Choroid plexus epithelial cell (primary cell): ENCODE measurements at places on chromosomes 6 and 20.

DNA sequence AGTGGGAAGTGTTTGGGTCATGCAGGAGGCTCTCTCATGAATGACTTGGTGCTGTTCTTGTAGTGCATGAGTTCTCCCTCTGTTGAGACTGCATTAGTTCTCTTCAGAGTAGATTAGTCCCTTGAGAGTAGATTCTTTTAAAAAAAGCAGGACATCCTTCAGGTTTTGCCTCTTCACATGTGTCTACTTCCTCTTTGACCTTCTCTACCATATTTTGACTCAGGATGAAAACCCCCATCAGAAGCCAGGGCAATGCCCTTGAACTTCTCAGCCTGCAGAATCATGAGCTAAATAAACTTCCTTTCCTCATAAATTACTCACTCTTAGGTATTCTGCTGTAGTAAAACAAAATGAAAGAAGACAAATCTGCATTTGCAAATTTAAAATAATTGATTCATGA, 170.3 kb downstream of the CD109 start:
- DNase-seq: no peak

DNA sequence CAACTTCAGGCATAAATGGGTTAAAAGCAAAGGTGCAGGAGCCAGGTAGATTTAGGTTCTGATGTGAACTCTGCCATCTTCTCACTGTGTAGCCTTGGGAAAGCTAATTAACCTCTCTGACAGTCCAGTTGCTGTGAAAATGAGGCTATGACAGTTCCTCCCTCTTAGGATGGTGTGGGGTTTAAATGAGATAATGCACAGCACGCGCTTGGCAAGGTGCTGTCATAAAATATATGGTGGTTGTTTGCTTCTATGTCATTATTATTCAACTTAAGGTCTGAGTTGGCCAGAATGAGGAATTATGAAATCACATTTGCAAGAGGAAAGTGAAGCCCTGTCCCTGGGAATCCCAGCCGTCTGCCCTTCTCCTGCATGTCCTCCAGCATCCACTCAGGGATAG, 15.5 kb upstream of the BCAS1 start:
- DNase-seq: no peak

GRCh38 chr20:23050076-23050838, 785 bp upstream of the THBD start:
- DNase-seq: peak; percentile 51

GRCh38 chr6:106870824-106871717, 103.5 kb downstream of the CD24 start:
- no peak for DNase-seq

DNA sequence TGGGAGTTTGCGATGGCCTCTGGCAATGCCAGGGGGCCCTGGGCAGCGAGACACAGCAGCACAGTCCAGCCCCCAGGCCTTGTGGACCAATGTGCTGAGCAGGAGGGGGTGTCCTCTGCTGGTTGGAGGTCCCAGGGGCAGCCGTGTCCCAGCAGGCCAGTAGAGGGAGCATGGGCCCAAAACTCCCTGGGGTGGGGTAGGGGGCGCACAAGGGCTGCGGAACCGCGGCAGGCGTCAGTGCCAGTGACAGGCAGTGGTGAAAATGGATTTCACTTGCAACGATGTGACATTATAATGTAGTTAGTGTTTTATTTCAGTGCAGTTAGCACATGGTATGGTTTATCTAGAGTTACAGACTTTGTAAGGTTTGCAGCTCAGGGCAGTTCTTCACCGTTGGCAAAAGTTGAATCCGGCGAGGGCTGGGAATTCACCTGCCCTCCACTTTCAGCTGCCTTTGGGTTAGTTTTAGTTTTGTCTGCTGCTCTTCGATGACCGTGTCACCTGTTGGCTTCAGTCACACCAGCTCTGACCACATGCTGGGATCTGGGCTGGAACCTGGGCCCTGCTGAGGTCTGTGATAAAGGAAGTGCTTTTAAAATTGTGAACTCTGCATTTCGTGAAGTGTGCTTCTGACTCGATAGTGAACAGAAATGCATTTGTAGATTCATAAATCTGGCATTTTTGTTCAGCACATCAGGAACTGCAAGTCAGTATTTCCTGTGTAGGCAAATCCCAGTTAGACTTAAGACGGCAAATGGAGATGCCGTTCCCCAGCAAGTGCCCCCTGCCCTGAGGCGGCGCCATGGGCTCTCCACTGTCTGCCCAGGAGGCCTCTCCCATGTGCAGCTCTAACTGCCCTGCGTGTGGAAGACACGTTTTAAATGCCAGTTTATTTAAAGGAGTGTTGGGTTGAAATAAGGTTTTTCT, 46.8 kb downstream of the PYGB start:
- DNase-seq: peak; percentile 68

DNA sequence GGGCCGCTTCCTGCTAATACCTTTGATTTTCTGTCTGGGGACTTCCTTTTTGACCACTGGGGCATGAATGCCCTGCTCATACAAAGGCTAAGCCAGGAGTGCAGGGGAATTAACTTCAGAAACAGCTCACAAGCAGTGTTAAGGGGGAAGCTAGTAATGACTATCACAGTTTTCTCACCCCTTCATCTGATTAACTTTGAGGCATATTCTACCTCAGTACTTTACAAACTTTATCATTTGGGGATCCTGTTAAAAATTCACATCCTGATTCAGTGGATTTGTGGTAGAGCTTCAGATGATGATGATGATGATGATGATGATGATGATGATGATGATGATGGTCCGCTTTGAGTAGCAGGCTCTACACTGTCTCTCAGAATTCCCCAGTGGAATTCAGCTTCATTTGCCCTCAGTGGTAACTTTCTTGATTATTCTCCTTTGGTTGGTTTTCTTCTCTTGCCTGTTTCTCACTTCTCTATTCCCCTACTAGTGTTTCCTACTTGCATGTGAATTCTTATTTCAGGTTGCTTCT, 78.4 kb upstream of the TMEM170B start:
- DNase-seq: no peak

- DNase-seq: no peak
Measured at GRCh38 chr6:122151066-122151465, 248.4 kb upstream of the HSF2 start.

- no peak for DNase-seq
Measured at GRCh38 chr20:36372666-36373065, 66.5 kb downstream of the DLGAP4 start.

DNA sequence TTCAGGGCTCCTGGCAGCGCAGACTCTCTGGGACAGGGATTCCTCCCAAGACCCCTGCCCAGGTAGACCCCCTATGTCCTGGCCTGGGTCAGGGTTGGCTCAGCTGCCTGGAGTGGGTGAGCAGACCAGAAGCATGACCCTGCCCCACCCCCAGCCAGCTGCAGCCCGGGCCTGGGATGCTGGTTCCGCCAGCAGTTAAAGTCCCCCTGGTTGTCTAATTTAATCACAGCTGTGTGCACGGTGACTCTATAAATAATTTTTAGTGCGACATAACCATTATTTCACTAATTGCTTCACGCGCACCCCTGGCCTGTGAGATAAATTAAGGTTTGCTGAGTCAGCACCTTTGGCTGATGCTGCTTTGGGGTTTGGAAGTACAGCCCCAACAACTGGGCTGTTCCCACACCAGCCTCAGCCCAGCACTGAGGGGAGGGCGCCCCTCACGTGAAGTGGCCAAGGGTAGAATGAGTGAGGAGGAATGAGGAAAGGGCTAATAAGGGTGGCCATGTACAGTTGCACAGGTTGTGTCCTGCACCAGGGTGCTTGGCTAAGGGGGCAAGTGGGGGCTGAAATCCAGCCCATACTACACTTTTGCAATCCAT, 26.1 kb upstream of the CDH22 start:
- no peak for DNase-seq

DNA sequence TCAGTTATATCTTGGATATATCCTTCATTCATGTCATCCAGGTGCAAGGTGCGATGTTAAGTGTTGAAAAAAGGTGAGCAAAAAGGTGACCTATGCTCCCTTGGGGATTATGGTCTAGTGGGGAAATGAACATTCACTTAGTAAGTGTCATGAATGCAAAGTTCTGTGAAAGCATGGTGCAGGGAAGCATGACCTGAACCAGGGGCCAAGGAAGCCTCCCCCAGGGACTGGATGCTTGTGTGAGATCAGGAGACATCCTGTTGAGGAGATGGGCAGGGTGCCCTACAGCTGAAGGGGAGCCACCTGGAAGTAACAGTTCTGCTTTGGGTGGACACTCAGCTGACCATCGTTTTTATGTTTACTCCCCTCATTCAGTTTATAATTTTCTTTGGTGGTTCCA, 179.5 kb downstream of the SYNDIG1 start:
- no peak for DNase-seq

- DNase-seq: no peak
Measured at GRCh38 chr6:105557291-105557690, 154.4 kb upstream of the PREP start.
